ENCODE measurements at places on chromosomes 1 and 21. TPM values are rescaled to one million over a fixed set of nuclear protein-coding genes. Genes with fewer than 3 reads are reported as not detected.

ATP1A1 gene
- 232 TPM for total RNA-seq

PRDM15 gene
- total RNA-seq = 9.9 TPM

ATF3 gene
- total RNA-seq = 14.7 TPM

HLX gene
- 0.88 TPM for total RNA-seq

GRCh38 chr1:232212253-232212652 lies 417.7 kb downstream of the SIPA1L2 start:
- peaks cover 21% of the 10 kb centered on the region for H3K36me3 ChIP-seq
- H3K4me3 ChIP-seq = no peak overlapping the region
- H3K27ac ChIP-seq = no peak overlapping the region
- H3K27me3 ChIP-seq = no peaks in the 10 kb centered on the region
- DNase-seq = no peak

DNA sequence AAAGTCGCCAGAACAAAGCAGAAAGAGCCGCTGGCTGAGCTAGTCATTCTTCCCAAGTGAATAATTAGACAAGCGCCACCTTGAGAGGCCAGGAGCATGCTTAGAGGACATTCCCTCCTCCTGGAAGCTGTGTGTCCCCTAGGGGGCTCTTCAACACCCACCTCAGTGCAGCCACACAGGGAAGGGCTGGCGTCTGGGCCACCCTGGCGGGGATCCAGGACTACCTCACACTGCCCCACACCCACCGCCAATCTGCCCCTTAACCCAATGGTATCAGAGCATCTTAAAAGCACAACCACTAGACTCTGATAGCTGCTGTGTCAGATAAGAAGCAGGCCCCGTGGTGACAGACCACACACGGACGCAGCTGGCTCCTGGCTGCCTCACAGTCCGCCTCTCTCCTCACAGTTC lies 24.9 kb downstream of the SETD4 start:
- no peaks in the 10 kb centered on the region for H3K27me3 ChIP-seq
- peaks cover 60% of the 10 kb centered on the region for H3K36me3 ChIP-seq
- no peaks in the 10 kb centered on the region for H3K4me1 ChIP-seq
- no peak overlapping the region for H3K27ac ChIP-seq

- no peaks in the 10 kb centered on the region for H3K27me3 ChIP-seq
- no peaks in the 10 kb centered on the region for H3K4me1 ChIP-seq
- no peaks in the 10 kb centered on the region for H3K36me3 ChIP-seq
- no peak for DNase-seq
- H3K27ac ChIP-seq = no peak overlapping the region
Observed at GRCh38 chr1:78143152-78143551, 97.4 kb downstream of the GIPC2 start.

DNA sequence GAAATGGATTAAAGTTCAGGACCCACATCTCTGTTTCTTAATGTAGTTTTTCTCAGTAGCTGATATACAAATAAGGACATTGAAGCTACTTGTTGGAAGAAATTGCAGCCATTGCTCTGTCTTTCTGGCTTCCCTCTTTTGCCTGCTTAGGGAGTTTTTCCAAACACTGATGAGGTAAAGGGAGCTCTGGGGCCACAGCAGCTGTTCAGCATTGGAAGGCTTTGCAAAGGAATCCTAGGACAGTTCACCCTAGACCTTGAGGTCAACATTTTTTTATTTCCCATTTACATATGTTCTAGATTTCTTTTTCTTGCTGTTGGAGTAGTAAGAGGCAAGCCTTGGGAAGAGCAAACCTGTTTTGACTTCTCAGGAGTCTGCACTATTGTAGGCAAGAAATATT lies 126.9 kb upstream of the PLPPR5 start:
- no peaks in the 10 kb centered on the region for H3K27me3 ChIP-seq
- DNase-seq = no peak
- no peak overlapping the region for H3K4me3 ChIP-seq
- no peaks in the 10 kb centered on the region for H3K4me1 ChIP-seq
- no peaks in the 10 kb centered on the region for H3K36me3 ChIP-seq

- no peaks in the 10 kb centered on the region for H3K27me3 ChIP-seq
- no peak overlapping the region for H3K27ac ChIP-seq
- DNase-seq = no peak
- peaks cover 70% of the 10 kb centered on the region for H3K36me3 ChIP-seq
Observed at GRCh38 chr1:247146671-247147070, 25.1 kb downstream of the ZNF124 start.

- H3K4me1 ChIP-seq = no peaks in the 10 kb centered on the region
- no peak for DNase-seq
- H3K27me3 ChIP-seq = no peaks in the 10 kb centered on the region
- no peak overlapping the region for H3K27ac ChIP-seq
- H3K36me3 ChIP-seq = no peaks in the 10 kb centered on the region
Observed at GRCh38 chr1:232872284-232872683, 67.1 kb downstream of the MAP10 start.

DNA sequence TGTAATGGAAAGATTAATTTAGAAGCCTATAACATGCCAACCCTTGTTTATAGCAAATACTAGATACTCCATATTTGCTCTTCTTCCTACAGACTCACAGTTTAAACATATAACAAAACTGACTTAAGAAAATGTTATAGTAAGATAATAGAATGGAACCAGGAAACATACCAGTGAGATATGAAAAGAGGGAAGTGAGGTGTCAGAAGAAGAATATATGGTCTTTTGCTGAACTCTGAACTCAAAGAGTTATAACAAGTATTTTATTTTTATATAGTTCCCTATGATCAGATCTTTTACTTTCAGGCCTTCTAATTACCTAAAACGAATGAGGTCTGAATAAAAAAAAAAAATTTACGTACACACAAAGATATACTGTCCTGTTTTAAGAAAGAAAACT lies 20.9 kb downstream of the TMED5 start:
- H3K4me1 ChIP-seq = no peaks in the 10 kb centered on the region
- H3K36me3 ChIP-seq = peaks cover 13% of the 10 kb centered on the region
- H3K4me3 ChIP-seq = no peak overlapping the region
- no peaks in the 10 kb centered on the region for H3K27me3 ChIP-seq

Measured in H9 (cell line).